Activated CD8-positive, alpha-beta memory T cell treated with anti-CD3 and anti-CD28 coated beads, Interleukin-2, amount 10 ng/mL, durations not matched to agents 7 days and 5 days (primary cell): ENCODE measurements at places on chromosomes 3 and 15.

GRCh38 chr3:73575953-73576352, 48.8 kb downstream of the PDZRN3 start:
- H3K4me3 ChIP-seq = no peak overlapping the region
- no peak for DNase-seq
- H3K27ac ChIP-seq = no peak overlapping the region
- H3K36me3 ChIP-seq = no peaks in the 10 kb centered on the region

- H3K27me3 ChIP-seq = no peaks in the 10 kb centered on the region
- H3K4me1 ChIP-seq = peaks cover 25% of the 10 kb centered on the region
- H3K27ac ChIP-seq = no peak overlapping the region
- no peak for DNase-seq
- no peak overlapping the region for H3K4me3 ChIP-seq
These were observed 156.8 kb downstream of the ALCAM start for GRCh38 chr3:105523501-105523900.

GRCh38 chr15:101203607-101204189, 48.1 kb downstream of the CHSY1 start:
- DNase-seq = no peak
- H3K4me3 ChIP-seq = peak overlapping the region; percentile 29
- H3K4me1 ChIP-seq = peaks cover 88% of the 10 kb centered on the region
- H3K36me3 ChIP-seq = peaks cover 35% of the 10 kb centered on the region

DNA sequence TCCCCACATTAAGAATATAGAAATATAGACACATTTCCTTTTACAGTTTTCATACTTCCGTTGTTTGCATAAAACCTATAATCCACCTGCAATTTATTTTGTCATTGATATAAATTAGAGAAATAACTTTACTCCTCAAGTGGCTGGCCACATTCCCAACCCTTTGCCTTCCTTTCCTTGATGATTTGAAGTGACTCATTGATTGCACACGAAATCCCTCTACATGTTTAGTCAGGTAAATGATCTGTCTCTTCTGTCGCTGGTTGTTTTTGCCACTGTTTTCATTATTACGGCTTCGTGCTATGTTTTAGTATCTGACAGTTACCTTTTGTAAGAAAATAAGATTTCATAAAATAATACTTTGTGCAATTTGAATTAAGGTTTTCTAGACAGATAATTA, 272.2 kb upstream of the NR2E3 start:
- H3K27ac ChIP-seq = no peak overlapping the region
- peaks cover 7% of the 10 kb centered on the region for H3K27me3 ChIP-seq

- no peaks in the 10 kb centered on the region for H3K27me3 ChIP-seq
- H3K4me1 ChIP-seq = peaks cover 37% of the 10 kb centered on the region
- DNase-seq = no peak
- no peak overlapping the region for H3K4me3 ChIP-seq
- H3K36me3 ChIP-seq = peaks cover 33% of the 10 kb centered on the region
- H3K27ac ChIP-seq = no peak overlapping the region
These were observed 30.6 kb downstream of the CTSH start for GRCh38 chr15:78914027-78914764.

GRCh38 chr3:64353226-64353625, 128.0 kb upstream of the PRICKLE2 start:
- DNase-seq = no peak
- peaks cover 13% of the 10 kb centered on the region for H3K4me1 ChIP-seq
- no peaks in the 10 kb centered on the region for H3K36me3 ChIP-seq
- no peak overlapping the region for H3K4me3 ChIP-seq

DNA sequence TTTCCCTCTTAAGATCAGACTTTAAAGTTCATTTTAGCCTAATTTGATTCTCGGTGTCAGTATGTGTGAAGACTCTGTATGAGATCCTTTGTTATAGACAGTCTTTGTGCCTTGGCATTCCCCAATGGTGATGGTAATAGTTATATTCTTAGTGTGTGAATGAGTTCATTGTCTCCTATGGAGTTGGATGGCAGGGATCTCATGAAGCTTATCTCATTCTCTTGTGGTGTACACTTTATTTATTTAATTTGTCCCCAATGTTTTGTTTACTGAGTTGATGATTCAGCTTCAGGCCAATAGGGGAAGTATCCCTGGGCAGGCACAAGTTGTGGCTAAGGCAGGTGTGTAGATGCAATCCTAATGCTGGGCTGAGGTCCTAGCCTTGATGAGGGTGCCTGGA, 222.0 kb upstream of the DPPA4 start:
- H3K36me3 ChIP-seq = peaks cover 10% of the 10 kb centered on the region
- no peak overlapping the region for H3K4me3 ChIP-seq
- no peak for DNase-seq
